Activated CD4-positive, alpha-beta T cell treated with anti-CD3 and anti-CD28 coated beads for 36 hours (primary cell): ENCODE measurements at places on chromosomes 2 and 18. TPM values are rescaled to one million over a fixed set of nuclear protein-coding genes. Genes with fewer than 3 reads are reported as not detected.

AKAIN1 gene
- total RNA-seq = not detected

GRCh38 chr18:74897971-74898657 is 300.4 kb downstream of the ZNF407 start:
- no peak for DNase-seq

DNA sequence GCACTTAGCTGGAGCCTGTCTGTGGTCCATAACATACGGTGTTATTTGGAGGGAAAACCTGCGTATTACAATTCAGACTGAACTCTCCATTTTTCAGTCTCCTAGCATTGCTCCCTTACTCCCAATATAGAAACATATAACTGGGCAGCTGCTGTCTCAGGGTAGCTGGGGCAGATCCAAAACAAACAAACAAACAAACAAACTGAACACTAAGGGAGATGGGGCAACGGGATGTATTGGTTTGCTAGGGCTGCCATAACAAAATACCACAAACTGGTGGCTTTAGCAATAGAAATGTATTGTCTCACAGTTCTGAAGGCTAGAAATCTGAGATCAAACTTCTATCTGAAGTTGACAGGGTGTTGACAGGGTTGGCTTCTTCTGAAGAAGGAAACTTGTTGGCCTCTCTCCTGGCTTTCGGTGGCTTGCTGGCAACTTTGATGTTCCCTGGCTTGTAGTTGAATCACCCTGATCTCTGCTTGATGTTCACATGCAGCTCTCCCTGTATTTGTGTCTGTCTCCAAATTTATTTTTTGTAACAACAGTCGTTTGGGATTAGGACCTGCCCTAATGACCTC is 329.3 kb upstream of the ZNF804A start:
- DNase-seq = no peak

DNA sequence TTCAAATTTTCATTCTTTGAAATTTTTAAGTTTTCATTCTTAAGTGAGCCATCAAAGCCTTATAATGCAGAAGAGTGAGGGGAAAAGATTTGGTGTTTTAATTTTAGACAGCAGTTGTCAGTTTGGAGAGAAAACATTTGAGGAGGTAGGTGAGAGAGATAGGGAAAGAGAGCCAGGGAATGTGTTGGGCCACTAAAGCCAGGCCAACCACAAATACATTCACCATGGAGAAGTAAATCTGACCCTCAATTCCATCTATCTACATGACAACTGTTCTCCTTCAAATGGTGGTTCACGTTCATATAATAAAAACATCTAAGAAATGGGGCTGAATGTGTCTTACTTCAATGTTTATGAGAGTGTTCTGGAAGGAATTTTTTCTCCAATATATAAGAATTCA is 553.0 kb upstream of the SYT4 start:
- no peak for DNase-seq

- no peak for DNase-seq
Measured at GRCh38 chr2:212913640-212914306, 237.6 kb downstream of the IKZF2 start.

DNA sequence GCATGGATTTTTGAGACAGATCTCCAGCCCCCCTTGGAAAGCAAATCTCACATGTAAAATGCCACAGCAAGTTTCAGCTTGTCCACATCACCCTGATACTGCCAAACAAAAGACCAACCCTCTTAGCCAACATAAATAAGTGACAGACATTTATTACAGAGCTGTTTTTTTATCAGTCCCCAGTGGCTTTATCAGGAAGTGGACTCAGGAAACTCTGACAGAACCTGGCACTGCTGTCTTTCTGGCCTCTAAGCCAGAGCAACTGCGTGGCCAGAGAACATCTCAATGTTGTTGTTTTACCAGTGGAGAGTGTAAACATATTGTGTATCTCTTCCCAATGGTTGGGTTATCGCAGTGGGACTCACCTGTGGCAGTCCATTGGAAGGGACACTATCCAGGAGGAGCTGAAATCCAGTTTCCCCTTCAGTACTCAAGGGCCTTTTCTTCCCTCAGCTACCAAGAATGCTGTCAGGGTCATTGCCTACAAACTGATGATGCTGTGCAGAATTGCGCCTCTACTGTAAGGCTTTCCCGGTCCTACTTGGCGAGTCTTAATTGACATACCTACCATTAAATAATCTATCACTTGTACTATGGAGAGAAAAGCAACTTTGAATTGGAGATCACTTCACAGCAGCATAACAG is 22.0 kb downstream of the SLC14A1 start:
- DNase-seq = no peak
